ENCODE measurements at places on chromosomes 4 and X. TPM values are rescaled to one million over a fixed set of nuclear protein-coding genes. Genes with fewer than 3 reads are reported as not detected.

Gene XIAP
- 33.9 TPM for total RNA-seq

Gene JCHAIN
- not detected for total RNA-seq

Gene EDNRA
- total RNA-seq, result not detected

GRCh38 chrX:122303761-122304160 lies 880.3 kb upstream of the GRIA3 start:
- DNase-seq, result no peak

GRCh38 chr4:1293991-1294390 lies 4.3 kb downstream of the MAEA start:
- DNase-seq, result no peak

- no peak for DNase-seq
Measured at GRCh38 chr4:526971-527460, 28.0 kb downstream of the PIGG start.

- no peak for DNase-seq
Measured at GRCh38 chr4:150072906-150073714, 5.1 kb upstream of the DCLK2 start.

DNA sequence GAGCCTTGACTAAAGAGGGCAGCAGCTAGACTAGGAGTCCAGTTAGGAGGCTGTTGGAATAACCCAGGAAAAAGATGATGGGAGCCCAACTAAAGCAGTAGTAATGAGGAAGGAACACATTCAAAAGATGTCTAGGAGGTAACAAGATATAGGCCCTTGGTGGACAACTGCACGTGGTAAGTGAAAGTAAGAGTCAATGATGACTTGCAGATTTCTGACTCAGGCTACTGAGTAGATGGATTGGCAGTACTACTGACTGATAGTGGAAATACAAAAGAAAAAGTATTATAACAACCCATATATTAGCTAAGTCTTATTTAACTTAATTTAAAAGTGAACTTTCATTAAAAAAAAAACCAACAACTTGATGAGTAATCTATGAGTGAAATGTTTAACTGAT lies 74.0 kb downstream of the PAK3 start:
- no peak for DNase-seq

DNA sequence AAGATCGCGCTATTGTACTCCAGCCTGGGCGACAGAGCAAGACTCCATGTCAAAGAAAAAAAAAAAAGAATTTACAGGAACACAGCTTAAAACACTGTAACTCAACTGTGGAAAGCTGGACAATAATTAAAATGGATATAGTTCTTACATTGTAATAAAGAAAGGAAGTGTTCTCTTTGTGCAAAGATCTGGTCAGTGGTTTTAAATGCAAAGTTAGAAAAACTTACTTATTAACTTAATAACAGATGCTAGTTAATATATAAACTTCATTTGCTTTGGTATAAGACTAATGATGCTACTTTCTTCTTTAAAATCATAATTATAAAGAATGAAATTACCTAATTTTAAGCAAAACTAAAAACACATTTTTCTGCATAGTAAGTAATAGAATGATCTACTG lies 2024.1 kb upstream of the TENM3 start:
- DNase-seq, result no peak

- DNase-seq, result no peak
Measured at GRCh38 chr4:96407225-96407624, 567.3 kb downstream of the PDHA2 start.

- DNase-seq, result no peak
Measured at GRCh38 chrX:133527415-133527814, 112.1 kb upstream of the GPC4 start.

GRCh38 chrX:85903692-85904471 lies 143.5 kb downstream of the CHM start:
- DNase-seq, result no peak

- DNase-seq, result no peak
Measured at GRCh38 chr4:87014284-87014782, 79.5 kb downstream of the AFF1 start.

GRCh38 chr4:61675464-61675863 lies 475.3 kb downstream of the ADGRL3 start:
- no peak for DNase-seq

All from activated CD4-positive, alpha-beta memory T cell treated with anti-CD3 and anti-CD28 coated beads for 36 hours (primary cell).